ENCODE measurements at places on chromosomes 7 and 10.

DNA sequence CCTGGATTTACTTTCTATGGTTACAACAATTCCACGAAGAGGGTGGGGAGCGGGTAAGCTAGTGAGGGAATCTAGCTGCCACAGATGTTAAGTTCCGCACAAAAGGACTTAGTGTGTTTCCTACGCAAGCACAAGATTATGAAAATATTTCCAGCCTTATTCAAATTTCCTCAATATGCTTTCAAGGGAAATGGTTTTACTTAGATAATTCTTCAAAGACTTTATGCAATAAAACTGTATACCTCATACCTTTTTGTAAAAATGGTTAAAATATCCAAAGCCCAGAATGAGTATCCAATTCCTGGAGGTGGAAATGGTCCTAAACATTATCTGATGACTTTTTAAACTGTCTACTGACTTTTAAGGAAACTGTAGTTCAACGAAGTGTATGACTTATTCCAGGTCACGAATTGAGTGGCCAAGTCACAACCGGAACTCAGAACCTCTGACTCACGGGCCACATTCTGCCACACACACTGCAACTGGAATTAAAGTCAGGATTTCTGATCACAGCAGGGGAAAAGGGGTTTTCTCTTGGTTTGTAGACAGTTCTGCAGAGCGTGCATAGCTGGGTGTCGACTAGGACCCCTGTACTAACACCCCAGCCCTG lies 20.2 kb upstream of the INSIG1 start:
- DNase-seq = no peak

DNA sequence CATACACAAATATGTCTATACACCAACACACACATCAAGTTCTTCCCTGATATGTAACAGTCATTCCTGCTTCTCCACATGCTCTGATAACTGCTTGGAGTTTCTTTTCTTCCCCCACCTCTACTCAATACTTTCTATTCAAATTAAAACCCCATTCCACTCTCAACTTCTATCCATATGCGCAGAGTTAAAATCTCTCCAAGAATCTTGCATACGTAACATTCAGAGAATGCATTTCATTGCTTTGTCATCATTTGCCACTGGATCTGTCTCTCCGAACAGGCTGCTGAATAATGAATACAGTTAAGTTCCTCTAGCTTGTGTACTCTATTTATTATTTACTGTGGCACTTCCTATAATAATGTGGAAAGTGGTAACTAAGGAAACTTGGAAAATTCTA lies 68.8 kb downstream of the DGKB start:
- DNase-seq = no peak

GRCh38 chr10:75851580-75852345 lies 420.3 kb downstream of the LRMDA start:
- DNase-seq = no peak

- DNase-seq = no peak
These were observed 66.7 kb downstream of the EMX2 start for GRCh38 chr10:117609095-117609795.

DNA sequence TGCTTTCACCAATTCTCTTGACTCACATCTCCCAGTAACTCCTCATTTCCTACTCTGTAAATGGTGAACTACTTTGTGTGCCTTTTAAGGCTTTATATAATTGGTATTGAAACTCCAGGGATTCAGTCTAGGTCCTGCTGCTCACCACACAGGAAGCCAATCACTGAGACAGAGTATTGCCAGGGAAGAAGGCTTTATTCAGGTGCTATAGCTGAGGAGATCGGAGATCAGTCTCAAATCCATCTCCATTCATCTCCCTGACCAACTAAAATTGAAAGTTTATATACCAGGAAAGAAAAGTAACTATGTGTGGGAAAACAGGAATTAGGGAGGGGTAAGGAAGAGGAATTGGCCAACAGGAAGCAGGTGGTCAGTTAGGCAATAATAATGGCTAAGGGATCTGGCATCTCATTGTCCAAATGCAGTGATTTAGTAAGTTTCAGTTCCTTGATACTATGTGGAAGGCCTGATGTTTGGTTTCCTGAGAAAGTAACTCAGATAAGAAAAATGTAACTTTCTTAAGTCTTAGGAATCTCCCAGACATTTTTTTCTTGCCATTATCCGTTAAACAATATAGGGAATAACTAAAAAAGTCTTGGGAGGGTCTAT lies 10.2 kb upstream of the SDHAF3 start:
- DNase-seq = no peak

DNA sequence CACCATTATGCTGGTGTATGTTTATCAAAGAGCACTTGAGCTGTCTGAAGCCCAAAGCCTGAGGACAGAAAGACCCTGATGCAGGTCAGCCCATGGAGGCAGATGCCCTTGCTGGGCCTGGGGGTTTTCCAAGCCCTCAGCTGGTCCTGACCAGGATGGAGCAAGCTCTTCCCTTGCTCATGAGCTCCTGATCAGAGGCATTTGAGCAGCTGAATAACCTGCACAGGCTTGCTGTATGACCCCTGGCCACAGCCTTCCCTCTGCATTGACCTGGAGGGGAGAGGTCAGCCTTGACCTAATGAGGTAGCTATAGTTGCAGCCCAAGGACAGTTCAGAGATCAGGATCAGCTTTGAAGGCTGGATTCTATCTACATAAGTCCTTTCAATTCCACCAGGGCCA lies 13.0 kb downstream of the AQP1 start:
- no peak for DNase-seq

- DNase-seq = no peak
These were observed 24.4 kb upstream of the ELN start for GRCh38 chr7:74003621-74004020.

- DNase-seq = no peak
These were observed 177.4 kb downstream of the PCLO start for GRCh38 chr7:82985144-82985802.

- DNase-seq = no peak
These were observed 361.4 kb upstream of the NPSR1 start for GRCh38 chr7:34296663-34297062.

DNA sequence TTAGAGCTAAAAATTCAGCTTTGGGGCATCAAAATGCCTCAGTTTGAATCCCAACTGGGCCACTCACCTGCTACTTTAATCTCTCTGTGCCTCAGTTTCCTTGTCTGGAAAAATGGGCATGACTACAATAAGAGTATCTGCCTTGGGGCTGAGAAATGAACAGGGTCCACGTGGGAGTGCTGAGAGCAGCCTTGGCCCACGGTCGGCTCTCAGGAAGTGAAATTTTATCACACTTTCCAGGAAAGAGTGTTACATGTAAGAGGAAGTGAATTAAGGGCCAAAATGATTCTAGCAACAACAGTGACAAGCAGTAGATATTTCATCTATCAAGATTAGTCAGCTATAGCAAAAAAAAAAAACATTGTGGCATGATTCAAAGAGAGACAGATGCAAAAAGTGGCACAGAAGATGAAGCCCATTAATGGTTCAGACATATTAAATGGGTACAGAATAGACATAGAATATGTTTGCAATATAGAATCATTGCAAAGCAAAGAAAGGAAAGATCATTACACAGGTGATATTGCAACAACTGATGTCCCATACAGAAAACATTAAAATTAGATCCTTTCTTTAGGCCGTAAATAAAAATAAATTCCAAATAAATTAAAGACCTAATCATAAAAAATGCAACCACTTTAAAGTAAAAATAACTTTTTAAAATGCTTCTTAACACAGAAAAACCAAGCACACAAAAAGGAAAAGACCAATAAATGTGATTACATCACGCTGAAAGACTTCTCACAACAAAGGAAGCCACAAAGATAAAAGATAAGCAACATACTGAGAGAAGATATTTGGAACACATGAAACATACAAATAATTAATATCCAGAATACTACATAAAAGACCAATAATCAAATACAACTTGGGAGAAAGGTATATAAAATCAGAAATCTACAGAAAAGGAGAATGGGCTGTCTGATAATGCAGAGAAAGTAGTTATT lies 4.3 kb downstream of the TMEM273 start:
- no peak for DNase-seq

- DNase-seq = no peak
These were observed 22.2 kb downstream of the TAS2R41 start for GRCh38 chr7:143499743-143500348.

GRCh38 chr7:69903410-69903809 lies 305.1 kb downstream of the AUTS2 start:
- no peak for DNase-seq
